ENCODE measurements at places on chromosomes 3 and 15.
A peak's percentile ranks its signal among the peaks of the same experiment; 100 is the strongest.

DNA sequence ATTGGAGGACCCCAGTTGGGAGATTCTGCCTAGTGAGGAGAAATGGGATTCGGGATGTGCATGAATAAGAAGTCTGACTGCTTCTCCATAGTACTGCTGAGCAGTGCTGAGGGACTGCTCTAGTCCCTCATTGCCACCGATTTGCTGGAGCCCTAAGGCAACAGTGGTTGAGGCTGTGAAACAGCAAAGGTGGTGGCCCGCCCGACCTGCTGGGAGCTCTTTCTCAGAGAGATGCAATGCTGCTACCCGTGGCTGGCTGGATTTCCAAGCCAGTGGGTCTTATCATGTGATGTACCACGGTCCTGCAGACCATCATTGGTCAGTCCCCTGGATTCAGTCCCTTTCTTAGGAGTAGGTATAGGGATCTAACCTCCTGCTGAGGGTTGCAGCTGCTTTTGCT is 42.6 kb upstream of the GCSAM start:
- peaks cover 3% of the 10 kb centered on the region for H3K36me3 ChIP-seq
- H3K27ac ChIP-seq = no peak overlapping the region
- H3K4me3 ChIP-seq = no peak overlapping the region
- no peak for DNase-seq
- no peaks in the 10 kb centered on the region for H3K27me3 ChIP-seq

DNA sequence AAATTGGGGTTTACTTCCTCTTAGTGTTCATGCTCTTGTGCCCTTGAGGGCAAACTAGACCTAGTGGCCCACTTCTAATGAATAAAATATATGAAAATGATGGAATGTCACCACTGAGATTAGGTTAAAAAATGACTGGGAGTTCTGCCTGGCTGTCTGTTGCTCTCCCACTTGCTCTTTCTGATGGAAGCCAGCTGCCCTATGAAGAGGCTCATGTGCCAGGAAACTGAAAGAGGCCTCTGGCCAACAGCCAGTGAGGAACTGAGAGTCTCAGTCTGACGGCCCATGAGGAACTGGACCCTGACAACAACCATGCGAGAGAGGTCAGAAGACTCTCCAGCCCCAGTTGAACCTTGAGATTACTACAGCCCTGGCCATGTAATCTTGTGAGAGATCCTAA is 107.1 kb upstream of the FHIT start:
- H3K4me1 ChIP-seq = peaks cover 8% of the 10 kb centered on the region
- H3K36me3 ChIP-seq = peaks cover under 1% of the 10 kb centered on the region
- H3K4me3 ChIP-seq = no peak overlapping the region
- no peak overlapping the region for H3K27ac ChIP-seq
- no peak for DNase-seq
- peaks cover 9% of the 10 kb centered on the region for H3K27me3 ChIP-seq

- peak overlapping the region; percentile 100 for H3K27ac ChIP-seq
- peak overlapping the region; percentile 100 for H3K4me3 ChIP-seq
- no peaks in the 10 kb centered on the region for H3K27me3 ChIP-seq
These were observed 697 bp upstream of the RAB5A start for GRCh38 chr3:19945969-19946831.

- no peak for DNase-seq
- H3K4me3 ChIP-seq = no peak overlapping the region
- peaks cover 26% of the 10 kb centered on the region for H3K36me3 ChIP-seq
- H3K4me1 ChIP-seq = peaks cover 9% of the 10 kb centered on the region
- no peak overlapping the region for H3K27ac ChIP-seq
These were observed 50.5 kb downstream of the POMGNT2 start for GRCh38 chr3:43055393-43055792.

DNA sequence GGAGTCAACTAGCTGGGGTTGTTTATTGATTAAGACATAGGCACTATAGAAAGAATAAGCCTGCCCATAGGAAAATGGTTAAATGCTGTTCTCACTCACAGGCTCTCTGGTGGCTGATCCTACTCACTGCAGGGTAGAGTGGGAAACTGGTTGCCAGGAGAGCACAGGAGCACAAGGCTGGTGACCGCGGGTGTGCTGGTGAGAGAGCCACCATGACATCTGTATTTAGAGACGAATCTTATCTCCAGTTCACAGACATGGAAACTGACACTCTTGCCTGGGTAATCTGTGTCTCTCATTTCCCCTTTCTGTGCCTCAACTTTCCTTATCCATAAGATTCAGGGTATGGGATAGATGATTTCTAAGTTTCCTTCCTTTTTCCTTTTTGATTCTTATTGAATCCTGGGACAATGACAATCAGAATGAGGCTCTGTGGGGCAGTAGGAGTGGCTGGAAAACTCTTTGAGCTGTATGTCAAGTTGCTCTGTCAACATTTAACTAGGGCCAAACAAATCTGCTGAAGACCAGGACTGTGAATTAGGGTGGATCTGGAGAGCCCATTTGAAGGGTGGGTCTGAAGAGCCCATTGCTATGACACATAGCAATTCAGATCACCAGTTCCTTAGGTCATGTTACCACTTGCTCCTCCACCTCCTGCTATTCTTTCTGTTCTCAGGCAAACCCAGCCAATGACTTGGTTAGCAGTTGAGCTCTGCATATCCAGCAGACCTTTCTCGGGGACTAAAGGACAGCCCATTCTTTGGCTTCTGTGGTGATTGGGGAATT is 286.1 kb upstream of the TBL1XR1 start:
- no peak overlapping the region for H3K4me3 ChIP-seq
- no peak overlapping the region for H3K27ac ChIP-seq
- no peaks in the 10 kb centered on the region for H3K27me3 ChIP-seq
- peaks cover 7% of the 10 kb centered on the region for H3K36me3 ChIP-seq
- no peak for DNase-seq
- peaks cover 6% of the 10 kb centered on the region for H3K4me1 ChIP-seq

Measured in naive thymus-derived CD8-positive, alpha-beta T cell (primary cell).